Stimulated activated CD4-positive, alpha-beta T cell treated with anti-CD3 and anti-CD28 coated beads, Interleukin-1b, Interleukin-23, amount 100 ng/mL, for 24 hours (primary cell): ENCODE measurements at places on chromosomes 16 and 17.

- DNase-seq: no peak
These were observed 128.8 kb downstream of the FOXL1 start for GRCh38 chr16:86707171-86707570.

- no peak for DNase-seq
These were observed 16.7 kb upstream of the JPH3 start for GRCh38 chr16:87585442-87586200.

- no peak for DNase-seq
These were observed 37.4 kb downstream of the ZDHHC7 start for GRCh38 chr16:84973776-84974523.

DNA sequence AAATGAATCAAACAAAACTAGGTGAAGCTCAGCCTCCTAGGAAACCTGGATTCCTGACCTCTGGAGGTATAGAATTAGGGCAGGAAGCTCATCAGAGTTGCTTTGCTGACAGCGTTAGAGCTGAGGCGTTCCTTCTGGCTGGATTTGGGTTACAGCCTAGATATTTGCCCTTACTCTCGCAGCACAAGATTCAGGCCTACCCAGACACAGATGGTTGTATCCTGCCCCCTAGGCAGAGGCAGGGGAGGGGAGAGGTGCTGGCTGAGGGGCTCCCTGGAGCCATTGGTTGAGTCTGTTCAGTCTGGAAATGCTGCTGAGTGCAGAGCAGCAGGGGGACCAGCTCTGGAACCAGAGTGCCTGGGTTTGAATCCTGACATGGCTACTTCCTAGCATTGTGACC is 78.4 kb downstream of the MPRIP start:
- DNase-seq: no peak

DNA sequence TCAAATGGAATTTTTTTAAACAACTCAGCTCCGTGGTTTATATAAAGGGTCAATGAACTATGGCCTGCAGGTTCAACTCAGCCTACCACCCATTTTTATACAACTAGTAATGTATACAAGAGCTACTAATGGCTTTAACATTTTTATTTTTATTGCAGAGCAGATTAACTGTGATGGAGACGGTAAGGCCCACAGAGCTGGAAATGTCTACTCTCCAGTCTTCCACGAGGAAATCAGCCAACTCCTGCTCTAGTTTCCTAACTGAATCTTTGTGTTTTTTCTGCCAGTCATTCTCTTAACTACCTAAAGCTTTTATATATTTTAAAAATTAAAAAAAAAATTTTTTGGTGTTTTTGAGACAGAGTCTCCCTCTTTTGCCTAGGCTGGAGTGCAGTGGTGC is 385.1 kb upstream of the MAF start:
- DNase-seq: no peak

DNA sequence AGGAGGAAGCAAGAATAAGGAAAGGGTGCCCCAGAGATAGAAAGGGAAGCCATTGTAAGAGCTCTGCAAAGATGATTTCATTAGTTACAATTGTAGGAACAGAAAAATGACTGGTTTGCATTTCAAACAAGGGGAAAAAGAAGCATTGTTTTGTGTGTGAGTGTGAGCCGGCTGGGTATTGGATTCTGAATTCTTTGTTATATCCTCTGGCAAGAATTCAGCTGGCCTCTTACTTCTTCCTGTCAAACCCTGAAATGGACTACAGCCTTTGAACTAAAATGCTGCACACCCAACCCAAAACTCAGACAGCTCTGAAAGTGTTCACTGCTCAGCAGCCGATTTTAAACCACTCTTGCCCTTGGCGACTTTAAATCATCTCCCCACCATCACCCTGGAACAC is 461.3 kb downstream of the PMP22 start:
- DNase-seq: no peak

DNA sequence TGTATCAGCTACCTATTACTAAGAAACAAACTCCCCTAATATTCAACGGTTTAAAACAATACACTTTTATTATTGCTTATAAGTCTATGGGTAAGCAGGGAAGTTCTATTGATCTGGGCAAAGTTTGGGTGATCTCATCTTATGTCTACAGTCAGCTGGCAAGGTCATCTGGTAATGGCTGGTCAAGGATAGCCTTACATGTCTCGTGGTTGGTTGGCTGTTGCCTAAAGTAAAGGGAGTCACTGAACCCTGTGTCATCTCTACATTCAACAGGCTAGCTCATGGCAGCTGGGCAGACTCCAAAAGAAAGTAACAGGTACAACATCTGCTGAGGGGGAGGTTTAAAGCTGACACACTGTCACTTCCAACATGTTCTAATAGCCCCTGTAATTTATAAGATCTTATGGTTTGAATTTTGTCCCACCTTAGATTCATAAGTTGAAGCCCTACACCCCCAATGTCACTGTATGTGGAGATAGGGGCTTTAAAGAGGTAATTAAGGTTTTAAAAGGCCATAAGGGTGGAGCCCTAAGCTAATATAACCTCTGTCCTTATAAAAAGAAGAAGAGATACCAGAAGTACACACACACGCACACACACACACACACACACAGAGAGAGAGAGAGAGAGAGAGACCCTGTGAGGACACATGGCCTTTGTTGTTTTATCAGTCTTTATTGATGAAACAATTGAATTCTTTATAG is 419.1 kb downstream of the NPIPA8 start:
- no peak for DNase-seq

GRCh38 chr16:28872952-28873351 is 5.3 kb upstream of the ATP2A1 start:
- no peak for DNase-seq

- no peak for DNase-seq
These were observed 38.6 kb downstream of the CREBBP start for GRCh38 chr16:3841729-3842508.

GRCh38 chr17:65198653-65199382 is 61.6 kb downstream of the RGS9 start:
- no peak for DNase-seq

DNA sequence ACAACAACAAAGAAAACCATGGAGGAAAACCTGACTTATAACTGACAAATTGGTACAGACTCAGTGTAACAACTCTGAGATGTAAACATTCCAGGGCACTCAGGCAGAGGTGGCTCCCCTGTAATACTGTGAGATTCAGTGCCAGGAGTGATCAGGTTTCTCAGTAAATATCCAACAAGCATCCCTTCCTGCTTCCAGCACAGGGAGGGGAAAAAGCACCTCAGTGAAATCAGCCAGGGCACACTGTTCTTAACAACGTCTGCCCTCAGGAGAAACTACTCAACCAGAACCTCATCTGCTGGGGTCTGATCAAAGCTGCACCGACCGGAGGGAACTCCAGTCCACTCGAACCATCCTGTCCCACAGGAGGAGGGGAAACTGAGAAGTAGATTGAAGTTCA is 52.3 kb downstream of the AMFR start:
- DNase-seq: no peak

GRCh38 chr17:57548421-57549410 is 196.4 kb downstream of the CCDC182 start:
- no peak for DNase-seq

GRCh38 chr16:84690088-84690819 is 9.5 kb upstream of the USP10 start:
- DNase-seq: no peak

DNA sequence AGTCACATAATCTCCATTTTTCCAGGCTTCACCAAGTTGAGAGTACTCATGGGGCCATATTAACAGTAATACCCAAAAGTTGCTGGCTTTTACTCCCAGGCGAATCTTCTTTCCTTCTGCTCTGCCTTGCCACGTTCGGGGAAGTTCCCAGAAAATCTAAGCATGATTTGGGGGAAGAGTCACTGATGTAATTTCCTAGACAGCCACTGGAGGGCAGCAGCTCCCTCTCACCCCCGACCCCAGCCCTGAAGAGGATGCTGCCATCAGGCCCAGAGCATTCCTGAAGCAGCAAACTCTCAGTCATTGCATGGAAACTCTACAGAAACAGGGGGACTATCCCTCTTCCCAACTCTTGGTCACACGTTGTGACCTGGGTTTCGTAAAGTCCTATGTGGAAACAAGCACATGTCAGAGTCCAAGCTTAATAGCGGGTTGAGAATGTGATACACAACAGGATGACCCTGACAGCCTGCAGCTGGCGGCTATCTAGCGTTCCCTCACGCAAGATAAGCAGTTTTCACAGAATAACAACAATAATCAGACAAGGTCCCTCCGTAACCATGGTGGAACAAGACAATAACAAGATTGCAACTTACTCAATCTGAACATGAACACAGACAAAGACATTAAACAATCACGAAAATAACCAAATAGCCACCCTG is 43.8 kb upstream of the DHX40 start:
- peak; percentile 26 for DNase-seq

GRCh38 chr17:16442594-16443510 is 27.5 kb downstream of the TRPV2 start:
- DNase-seq: no peak

DNA sequence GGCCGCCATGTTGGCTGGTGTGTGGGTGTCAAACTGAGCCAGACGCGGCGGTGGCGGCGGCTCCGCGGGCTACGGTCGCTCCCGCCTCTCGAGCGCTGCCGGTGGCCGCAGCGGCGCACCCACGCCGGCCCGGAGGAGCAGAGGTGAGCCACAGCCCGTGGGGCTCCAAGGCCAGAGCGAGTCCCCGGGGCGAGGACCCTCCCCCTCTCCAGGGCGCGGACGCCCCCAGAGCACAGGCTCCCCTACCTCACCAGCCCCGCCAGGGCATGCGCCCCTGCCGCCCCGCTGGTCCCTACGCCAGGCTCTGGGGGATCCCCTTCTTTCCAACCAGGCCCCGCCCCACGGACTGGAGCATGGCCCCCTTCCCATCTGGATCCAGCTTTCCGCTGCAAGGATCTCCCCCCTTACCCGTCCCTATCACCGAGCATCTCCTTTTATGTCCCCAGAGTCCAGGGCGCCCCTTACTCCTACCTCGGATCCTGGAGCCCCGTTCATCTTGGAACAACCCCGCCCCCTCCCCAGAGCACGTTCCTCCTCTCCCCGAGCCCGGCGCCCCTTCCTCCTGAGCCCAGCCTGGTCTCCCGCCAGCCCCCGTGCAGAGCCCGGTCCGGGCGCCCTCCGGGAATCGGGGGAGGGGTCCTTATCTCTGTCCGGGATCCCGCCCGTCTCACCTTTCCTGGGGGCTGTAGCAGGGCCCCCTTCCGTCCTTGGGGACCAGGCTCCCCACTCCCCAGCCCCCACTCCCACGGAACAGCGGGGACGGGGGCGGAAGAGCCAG is 412 bp downstream of the EPN2 start:
- peak; percentile 25 for DNase-seq

DNA sequence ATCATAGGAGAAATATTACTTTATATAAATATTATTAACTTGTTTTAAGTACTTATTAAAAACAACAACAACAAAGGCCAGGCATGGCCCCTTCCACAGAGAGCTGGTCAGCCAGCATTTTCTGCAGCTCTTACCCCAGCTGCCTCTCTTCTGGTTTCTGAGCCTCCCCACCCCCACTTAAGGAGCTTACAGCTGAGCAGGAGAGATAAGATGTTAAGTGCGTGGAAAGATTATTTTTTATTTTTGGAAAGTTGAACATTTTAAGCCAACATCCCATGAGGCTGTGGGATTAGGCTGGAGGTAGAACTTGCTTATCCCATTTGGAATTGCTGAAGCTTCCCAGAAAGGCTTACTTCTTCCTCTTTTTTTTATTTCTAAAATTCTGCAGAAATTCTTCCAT is 401.2 kb downstream of the SEC14L1 start:
- no peak for DNase-seq

- no peak for DNase-seq
These were observed 1.3 kb downstream of the SBK1 start for GRCh38 chr16:28293601-28293960.

- DNase-seq: no peak
These were observed 8.2 kb downstream of the HLF start for GRCh38 chr17:55272711-55273578.

DNA sequence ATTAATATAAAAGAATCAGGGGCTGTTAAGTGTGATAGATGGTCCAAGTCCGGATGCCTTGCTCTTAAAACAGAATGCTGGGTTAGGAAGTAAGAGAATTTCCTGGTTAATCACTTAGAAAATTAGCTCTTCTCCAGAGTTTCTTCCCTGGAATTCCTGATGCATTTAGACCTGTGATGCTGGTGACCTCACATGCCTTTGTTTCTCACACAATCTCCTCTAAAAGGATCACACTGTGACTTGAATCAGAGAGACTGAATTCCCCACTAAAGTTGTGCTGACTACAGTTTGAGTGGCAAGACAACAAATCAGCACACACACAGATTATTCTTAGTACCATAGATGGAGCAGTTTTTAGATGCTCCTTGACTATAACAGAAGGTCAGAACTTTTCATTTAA is 4.4 kb upstream of the RNF43 start:
- DNase-seq: no peak

DNA sequence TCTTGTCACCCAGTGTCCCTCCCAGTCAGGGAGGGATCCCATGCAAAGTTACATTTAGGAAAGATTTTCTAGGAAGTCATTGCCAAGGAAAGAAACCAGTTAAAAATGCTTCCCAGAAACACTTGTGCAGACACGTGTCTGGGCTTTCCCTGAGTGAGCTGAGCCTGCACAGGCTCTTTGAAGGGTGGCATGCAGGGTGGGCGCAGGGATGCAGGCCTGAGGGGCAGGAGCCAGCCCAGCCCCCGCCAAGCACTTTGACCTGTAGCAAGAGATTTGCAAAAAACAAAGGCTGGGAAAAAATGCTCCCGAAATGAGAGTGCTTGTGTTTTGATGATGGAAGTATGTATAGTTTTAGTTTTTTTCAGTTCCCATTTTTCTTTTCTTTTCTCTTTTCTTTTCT is 52.4 kb downstream of the B9D1 start:
- DNase-seq: no peak

DNA sequence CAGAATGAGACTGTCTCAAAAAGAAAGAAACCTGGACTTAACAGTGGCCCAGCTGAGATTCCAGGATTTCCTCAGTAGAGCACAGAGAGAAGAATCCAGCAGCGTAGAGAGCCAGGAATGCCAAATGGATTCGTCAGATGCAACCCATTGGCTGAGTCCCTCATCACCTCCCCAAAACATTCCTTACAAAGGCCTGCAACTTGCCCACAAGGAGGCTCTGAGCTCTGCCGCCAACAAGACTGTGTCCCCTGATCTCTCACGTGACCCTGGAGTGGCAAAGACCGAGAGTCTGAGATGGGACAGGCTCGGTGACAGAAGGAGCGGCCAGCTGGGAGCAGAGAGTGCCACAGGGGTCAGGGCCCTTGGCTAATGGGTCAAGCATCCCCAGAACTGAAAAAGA is 6.9 kb upstream of the CHMP6 start:
- no peak for DNase-seq

DNA sequence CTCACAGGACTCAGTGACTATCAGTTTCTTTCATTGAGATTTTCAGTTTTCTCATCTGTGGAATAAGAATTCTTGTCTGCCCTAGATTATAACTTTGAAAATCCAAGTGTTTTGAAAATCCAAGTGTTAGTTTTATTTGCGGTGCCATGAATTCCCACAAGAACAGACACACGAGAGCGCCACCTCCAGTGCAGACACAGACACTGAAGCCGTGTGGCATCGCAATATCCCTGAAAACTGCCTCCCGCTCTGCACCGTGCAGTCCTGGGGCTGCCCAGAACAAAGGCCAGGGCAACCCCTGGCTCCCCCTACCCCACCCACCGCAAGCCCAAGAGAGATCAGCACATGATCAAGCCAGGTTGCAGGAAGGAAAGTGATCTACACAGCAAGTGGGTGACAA is 229.5 kb upstream of the ASIC2 start:
- DNase-seq: no peak

- no peak for DNase-seq
These were observed 35.4 kb upstream of the TNRC6C start for GRCh38 chr17:77923135-77923534.

GRCh38 chr16:52123842-52124241 is 423.1 kb downstream of the TOX3 start:
- DNase-seq: no peak

- DNase-seq: peak; percentile 43
These were observed 2.7 kb downstream of the CENPX start for GRCh38 chr17:82019690-82020571.
